ENCODE measurements at places on chromosomes 2 and 18. TPM values are rescaled to one million over a fixed set of nuclear protein-coding genes. Genes with fewer than 3 reads are reported as not detected.

Gene DSC3
- not detected for total RNA-seq

Gene FOXD4L1
- 0.19 TPM for total RNA-seq

Gene EN1
- 0.16 TPM for total RNA-seq

Gene PDE11A
- total RNA-seq, result 0.82 TPM

Gene ZNF513
- 23.6 TPM for total RNA-seq

Gene CDK5R2
- total RNA-seq, result not detected

Gene ERBB4
- total RNA-seq, result 152 TPM

Gene CREG2
- total RNA-seq, result 0.69 TPM

Gene SPHKAP
- total RNA-seq, result 0.03 TPM

Gene TPO
- not detected for total RNA-seq

DNA sequence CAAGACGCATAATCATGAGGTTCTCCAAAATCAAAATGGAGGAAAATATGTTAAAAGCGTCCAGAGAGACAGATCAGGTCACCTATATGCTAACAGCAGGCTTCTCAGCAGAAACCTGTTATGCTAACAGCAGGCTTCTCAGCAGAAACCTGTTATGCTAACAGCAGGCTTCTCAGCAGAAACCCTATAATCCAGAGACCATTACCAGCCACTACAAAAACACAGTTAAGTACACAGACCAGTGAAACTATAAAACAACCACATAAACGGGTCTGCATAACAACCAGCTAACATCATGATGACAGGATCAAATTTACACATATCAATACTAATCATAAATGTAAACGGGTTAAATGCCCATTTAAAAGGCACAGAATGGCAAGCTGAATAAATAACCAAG, 1548.4 kb upstream of the TMEFF2 start:
- DNase-seq, result no peak

GRCh38 chr2:231686192-231687100, 21.9 kb upstream of the PTMA start:
- DNase-seq, result no peak

GRCh38 chr2:96764253-96764637, 3.5 kb downstream of the CNNM4 start:
- no peak for DNase-seq

GRCh38 chr18:67509741-67510391, 6.7 kb downstream of the DSEL start:
- DNase-seq, result no peak

GRCh38 chr2:43265001-43265400, 38.6 kb upstream of the ZFP36L2 start:
- DNase-seq, result no peak

DNA sequence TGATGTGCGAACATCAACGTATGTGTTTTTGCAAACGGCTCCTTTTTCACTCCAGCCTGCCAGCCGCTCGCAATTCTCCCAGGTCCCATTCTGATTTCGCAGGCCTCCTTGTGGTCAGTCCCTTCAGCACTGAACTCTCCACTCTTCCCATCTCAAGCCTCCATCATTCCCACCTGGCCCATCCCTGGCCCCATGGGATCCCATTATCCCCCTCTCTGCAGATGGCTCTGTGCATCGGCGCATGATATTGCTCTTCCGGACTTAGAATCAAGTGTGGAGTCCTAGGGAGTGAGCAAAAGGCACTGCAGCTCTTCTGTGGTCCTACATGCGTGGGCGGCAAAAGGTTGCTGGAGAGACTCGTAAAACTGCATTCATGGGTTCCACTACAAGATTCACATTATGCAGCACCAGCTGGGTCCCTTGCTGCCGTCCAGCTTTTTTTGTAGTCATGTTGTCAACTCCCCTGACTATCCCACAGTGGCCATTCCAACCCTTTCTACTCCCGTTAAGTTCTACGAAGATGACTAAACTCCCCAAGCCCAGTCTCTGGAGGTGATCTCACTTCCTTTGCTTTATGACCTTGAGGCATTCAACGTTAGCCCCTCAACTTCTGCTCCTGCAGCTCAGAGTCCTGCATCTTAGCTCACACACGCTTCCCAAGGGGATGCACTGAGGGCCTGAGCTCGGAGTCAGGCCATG, 125.3 kb upstream of the NRP2 start:
- DNase-seq, result no peak

DNA sequence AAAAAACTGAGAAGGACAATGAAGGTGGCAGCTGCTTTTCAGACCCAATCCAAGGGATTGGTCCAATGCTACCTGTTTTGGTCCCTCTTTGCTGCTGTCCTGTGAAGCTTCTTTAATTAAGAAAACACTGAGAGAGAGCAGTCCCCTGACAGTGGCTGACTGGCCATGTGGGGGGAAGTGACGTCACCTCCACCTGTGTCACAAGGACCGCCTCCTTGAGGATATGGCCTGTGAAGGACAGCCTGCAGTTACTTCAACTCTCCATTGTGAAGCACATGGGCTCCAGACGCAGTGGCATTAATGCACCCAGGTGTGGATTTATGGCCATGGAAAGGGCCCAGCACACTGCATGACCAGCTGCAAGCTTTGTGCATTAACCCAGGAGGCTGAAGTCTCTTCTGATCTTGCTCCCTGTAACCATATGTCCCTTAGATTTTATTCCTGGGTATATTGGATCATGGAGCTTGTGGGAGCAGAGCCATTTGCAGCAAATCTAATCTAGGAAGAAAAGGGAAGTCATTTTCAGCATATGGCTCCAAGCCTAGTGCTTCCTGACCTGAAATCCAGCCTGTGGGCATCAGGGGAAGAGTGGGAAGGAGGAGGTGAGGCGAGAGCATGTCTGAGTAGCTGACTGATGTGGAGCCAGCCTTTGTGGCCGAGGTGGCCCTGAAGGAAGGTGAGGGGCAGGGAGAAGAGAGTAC, 32.2 kb downstream of the KIF5C start:
- DNase-seq, result no peak

- DNase-seq, result peak; percentile 85
Observed at GRCh38 chr2:28300485-28301341, 91.9 kb upstream of the FOSL2 start.

- no peak for DNase-seq
Observed at GRCh38 chr18:3332376-3332775, 70.4 kb downstream of the MYL12B start.

- DNase-seq, result no peak
Observed at GRCh38 chr2:86476092-86476491, 34.9 kb downstream of the KDM3A start.

GRCh38 chr2:113898081-113898480, 8.2 kb downstream of the ACTR3 start:
- no peak for DNase-seq

DNA sequence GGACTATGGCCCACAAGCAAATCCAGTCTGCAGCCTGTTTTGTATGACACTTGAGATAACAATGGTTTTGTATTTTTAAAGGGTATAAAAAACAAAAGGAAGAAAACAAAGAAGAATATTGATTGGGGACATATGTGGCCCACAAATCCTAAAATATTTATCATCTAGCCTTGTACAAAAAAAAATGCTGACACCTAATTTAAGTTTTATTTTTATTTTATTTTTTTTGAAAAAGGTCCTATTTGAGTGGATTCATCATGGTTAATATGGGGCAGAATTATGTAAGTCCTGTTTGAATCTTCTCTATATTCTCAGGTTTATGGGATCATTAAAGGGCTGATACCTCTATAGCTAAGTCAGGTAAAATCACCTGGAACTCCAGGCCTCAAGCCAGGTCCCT, 525.7 kb downstream of the LRP1B start:
- DNase-seq, result no peak

GRCh38 chr2:200128296-200128695, 172.9 kb downstream of the MAIP1 start:
- no peak for DNase-seq

Measured in kidney (tissue), 22 donors.